Astrocyte of the spinal cord (primary cell): ENCODE measurements at places on chromosomes 1 and 21.
A peak's percentile ranks its signal among the peaks of the same experiment; 100 is the strongest.

- no peak for DNase-seq
These were observed 6.3 kb downstream of the TOMM20 start for GRCh38 chr1:235122348-235122747.

DNA sequence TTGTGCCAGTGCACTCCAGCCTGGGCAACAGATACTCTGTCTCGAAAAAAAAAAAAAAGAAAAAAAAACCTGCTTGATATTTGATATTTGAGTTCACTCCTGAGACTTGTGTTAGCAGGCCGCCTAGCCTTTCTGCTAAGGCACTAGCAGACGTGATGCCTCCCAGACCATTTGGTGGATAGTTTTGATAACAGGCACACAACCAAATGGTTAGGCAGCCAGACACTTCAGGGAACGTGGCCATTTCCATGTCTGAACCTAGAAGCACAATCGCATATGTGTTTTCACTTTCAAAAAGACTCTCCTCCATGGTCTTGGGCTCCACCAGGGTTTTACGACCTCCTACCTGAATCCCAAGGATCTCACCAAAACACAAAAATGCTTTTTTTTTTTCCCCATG, 1319.5 kb downstream of the BRINP3 start:
- DNase-seq: no peak

DNA sequence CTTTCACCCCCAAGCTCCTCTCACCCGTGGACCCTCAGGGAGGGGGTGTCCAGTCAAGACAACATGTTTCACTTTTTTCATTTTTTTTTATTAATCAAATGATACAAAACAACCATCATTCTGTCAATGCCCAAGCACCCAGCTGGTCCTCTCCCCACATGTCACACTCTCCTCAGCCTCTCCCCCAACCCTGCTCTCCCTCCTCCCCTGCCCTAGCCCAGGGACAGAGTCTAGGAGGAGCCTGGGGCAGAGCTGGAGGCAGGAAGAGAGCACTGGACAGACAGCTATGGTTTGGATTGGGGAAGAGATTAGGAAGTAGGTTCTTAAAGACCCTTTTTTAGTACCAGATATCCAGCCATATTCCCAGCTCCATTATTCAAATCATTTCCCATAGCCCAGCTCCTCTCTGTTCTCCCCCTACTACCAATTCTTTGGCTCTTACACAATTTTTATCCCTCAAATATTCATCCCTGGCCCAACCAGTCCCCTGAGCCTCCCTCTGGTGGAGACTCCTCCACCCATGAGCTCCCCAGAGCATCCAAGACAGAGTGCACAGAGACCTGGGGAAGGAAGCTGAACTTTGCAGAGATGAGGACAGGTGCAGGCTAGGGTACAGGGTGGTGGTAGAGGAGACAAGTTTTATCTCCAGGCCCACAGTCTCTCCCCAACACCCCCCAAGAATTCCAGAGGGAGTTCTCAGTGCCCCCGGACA, 1.4 kb upstream of the S100A16 start:
- DNase-seq: no peak

DNA sequence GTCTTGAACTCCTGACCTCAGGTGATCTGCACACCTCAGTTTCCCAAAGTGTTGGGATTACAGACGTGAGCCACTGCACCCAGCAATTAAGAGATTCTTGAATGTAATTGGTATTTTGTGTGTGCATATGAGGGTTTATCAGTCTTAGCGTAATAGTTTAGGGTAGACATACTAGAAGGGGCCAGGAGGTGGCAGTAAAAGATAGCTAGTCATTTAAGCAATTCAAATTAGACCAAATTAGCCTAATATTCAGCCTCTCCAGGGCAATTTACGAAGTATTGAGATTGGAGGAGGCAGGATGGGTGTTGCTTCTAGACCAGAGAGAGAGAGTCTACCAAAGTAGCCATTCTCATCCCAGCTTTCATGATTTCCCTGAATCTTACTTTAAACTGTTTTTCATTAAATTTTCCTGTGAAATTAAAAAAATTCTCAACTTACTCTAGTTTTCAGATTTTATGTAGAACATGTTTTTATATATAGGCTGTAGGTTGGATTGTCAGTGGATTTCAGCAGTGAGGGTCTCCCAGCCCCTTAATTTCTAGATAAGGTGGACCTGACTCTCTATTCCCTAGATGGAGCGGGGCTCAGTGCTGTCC, 119.7 kb downstream of the HHAT start:
- peak; percentile 67 for DNase-seq

DNA sequence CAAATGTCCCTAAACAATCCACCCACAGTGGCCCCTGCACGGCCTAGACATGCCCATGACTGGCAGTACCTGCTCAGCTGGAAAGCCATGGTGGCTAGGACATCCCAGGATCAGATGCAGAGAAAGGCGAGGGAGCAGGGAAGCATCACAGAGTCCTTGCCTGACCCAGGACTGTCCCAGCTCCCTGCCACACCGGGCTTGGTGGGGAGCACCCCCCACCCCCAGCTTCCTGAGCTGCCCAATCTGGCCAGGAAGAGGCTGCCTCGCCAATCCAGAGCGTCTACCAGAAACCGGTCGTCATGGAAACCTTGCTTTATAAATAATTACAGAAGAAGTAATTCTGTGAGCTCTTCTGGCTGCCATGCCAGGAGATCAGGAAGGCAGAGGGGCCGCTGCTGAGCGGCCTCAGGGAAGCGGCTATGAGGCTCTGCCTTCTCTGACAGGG, 34.8 kb downstream of the ACOT7 start:
- DNase-seq: peak; percentile 69

GRCh38 chr1:40645118-40645680, 20.3 kb downstream of the RIMS3 start:
- no peak for DNase-seq

DNA sequence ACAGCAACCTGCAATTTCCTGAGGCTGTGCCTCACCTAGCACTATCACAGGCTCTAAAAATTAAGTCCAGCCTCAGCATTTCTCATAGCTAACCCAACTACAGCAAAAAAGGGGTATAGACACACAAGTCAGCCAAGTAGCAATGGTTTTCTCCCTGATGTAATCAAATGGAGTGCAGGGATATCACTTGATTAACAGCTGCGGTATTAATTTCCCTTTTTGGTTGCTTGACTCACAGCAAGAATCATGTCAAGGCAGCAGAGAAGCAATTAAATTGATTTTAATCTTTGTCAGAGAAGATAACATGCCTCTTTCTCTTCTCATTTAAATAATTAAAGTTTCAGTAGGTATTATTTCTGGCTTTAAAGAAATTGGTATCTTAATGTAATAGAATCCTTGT, 278.9 kb downstream of the RWDD3 start:
- DNase-seq: no peak

DNA sequence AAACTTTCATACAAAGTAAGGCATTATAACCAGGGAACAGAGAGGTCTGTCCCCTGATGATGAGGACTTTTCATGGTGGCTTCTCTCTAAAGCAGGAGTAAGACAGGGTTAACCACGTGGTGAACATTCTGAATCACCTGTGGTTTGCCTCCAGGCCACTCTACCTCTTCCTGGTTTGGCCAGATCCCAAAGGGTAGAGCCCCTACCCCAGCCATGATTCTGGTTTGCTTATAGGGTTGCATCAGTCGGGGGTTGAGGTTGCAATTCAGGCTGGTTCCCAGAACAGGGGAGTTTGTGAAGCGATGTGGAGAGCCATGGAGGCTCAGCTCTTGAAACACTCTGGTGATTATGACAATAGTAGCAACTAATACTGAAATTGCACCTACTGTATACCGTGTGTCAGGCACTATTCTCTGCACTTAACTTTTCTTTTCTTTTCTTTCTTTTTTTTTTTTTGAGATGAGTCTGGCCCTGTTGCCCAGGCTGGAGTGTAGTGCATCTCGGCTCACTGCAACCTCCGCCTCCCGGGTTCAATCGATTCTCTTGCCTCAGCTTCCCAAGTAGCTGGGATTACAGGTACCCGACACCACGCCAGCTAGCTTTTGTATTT, 8.3 kb downstream of the CNR2 start:
- no peak for DNase-seq

- no peak for DNase-seq
These were observed 57.9 kb downstream of the NTMT2 start for GRCh38 chr1:170203693-170204092.

DNA sequence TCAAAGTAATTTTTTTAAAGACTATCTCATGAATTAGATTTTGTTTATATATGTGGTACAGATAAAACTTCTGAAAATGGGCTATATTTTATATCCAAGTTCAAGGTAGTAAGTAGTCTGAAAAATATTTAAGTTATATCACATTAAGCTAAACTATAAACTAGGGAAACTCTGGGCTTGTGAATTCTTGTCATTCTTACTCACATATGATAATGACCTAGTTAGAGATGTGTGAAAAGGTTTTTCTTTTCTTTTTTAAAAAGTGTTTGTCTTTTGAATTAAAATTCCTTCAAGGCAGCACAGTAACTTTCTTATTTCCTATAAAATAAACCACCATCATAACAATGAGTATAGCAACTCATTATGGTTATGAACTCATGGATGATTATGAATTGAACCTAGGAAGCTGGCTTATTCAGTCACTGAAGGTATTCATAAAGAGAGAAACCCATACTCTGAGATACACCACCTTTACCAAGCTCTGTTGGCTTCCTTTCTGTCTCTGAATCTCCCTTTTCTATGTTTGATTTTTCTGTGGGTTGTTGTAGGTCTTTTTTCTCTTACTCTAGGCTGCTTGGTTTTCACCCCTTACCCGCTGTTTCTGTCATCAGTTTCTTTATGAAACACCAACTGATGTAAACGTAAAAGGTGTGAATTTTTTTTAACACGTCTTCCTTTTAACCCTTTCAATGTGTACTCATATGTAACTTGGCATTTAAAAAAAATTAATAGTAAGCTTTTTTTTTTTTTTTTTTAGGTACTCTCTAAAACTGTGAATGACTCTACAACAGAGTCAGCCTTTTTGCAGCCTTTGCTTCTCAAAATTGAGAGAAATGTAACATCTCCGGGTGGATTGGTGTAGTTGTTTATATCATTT, 25.2 kb downstream of the IL12RB2 start:
- DNase-seq: no peak

DNA sequence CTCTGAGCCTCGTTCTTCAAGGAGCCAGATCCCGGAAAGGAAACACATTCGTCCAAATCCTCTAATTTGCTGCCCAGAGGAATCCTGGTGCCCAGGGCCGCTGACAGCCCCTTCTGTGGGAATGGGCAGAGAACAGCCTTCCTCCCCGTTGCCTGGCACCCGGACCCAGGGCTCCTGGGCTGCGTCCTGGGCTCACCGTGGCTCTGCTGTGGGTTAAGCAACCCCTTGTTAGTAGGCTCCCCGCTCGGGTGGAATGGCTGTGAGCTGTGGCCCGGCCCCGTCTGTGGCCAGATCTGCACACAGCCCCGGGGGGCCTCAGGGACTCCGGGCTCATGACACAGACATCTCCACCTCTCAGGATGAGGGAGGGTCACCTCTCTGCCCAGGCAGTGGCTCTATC, 122.9 kb upstream of the ARHGEF16 start:
- no peak for DNase-seq

DNA sequence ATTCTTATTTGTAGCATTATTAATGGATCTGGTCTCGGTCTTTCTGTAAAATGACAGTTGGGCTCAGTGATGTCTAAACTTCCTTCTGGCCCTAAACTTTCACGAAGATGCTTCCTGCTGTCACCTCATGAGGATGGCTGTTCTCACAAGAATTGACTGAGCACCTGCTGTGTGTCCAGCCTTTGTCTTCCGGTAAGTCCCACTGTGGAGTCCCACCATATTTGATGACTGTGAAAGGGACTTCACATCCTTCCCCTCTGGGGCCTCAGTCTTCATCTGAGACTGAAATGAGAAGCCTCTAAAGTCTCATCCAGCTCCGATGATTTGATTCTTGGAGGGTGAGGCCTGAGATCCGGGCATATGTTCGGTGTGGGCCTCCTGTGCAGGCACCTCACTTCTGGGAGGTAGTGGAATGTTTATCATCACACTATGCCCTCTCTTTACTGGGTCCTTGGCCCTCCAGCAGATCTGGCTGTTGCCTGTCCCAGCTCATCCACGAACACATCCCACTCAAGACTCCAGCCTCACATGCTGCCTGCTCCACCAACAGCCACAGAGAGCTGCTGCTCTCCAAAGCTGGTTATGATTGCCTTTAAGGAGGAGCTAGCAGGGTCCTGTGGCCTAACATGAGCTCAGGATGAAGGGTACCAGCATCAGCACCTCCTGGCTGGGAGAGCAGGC, 95.8 kb downstream of the KCNN3 start:
- DNase-seq: no peak

DNA sequence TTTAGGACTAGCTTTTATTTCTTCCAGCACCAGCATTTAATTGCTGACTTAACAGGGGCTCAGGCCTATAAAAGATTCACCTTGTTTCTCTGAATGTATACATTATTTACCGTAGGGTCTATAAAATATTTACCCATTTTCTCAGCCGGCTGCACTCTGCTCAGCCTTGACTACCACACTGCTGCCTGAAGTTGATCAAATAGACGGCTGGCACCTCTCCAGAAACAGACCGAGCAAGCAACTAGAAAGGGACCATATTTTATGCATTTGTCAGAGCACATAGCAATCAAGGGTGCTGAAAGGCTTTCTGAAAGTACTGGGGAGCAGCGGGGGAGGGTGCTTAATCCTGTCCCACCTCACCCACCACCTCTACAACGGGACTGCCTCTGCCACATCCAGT, 64.7 kb upstream of the FGGY start:
- DNase-seq: no peak

DNA sequence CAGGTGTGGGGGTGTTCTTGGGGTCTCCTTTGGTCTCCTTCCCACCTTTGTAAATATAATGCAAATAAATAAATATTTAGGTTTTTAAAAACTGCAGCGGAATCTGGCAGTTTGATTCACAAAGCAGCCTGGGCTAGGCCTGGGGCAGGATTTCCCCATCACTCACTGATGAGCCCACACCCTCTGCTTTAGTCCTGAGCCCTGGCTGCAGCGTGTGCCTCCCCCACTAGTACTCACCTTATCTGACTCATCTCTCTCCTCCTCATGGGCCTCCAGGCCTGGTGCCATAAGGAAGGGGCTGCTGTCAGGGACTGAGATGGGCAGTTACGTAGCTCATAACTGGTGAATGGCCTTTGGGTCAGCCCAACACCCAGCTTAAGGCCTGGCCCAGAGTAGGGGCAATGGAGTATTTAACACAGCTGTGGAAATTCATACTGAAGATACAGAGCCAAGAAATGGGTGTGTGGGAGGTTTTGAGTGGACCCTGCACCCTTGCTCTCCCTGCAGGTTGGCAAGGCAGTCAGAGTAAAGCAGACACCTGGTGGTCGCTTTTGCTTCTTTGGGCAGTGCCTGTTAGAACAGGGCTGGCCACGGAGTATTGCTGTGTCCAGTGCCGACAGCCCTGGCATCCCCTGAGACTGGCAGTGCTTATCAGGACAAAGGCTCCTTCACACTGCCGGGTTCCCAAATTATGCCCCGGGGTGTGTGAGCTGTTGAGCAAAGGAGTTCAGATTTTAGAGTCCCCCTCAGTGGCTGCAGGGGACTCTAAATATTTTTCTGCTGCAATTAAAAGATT, 39.7 kb downstream of the AZIN2 start:
- no peak for DNase-seq

DNA sequence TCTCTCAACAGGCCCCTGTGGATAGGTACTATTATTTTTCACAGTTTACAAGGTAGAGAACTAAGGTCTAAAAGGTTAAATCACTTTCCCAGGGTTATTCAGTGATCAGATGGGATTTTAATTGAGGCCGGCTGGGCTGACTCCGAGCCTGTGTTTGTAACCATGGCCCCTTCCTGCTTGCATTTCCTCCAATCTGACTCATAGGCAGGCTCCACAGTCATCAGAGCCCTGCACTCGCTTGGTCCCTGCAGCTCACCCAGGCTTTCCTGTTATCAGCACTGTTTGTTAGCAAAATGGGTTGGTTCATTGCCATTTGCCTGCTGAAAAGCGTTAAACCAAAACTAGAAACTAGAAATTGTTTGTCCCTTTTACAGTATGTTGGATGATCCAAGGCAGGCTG, 41.4 kb upstream of the LMX1A start:
- DNase-seq: peak; percentile 52
